ENCODE measurements at places on chromosomes 7 and 10.

GRCh38 chr10:27661514-27662286, 83.9 kb downstream of the MKX start:
- H3K27me3 ChIP-seq: peaks cover 86% of the 10 kb centered on the region
- H3K27ac ChIP-seq: no peak overlapping the region
- no peaks in the 10 kb centered on the region for H3K4me1 ChIP-seq

- no peak overlapping the region for H3K27ac ChIP-seq
- H3K27me3 ChIP-seq: no peaks in the 10 kb centered on the region
- no peak overlapping the region for H3K4me3 ChIP-seq
- no peaks in the 10 kb centered on the region for H3K36me3 ChIP-seq
- no peaks in the 10 kb centered on the region for H3K4me1 ChIP-seq
Observed at GRCh38 chr10:17316488-17317170, 88.6 kb downstream of the VIM start.

DNA sequence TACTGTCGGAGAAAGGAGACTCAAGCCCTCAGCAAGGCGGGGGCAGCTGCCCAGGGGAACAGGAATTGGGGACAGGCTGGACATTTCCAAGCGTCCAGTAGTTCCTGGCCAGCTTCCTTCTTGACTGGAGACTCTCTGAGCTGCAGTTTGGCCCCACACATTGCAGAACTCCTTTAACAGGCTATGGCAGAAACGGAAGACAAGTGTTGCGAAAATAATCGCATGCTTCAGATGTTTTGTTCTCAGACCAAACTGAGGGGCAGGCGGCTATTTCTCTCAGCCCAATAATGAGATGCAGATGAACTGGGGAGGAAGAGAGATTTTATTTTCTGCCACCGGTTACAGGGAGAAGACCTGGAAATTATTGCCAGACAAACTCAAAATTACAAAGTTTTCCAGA, 88.0 kb upstream of the PFKP start:
- H3K4me1 ChIP-seq: no peaks in the 10 kb centered on the region
- H3K27ac ChIP-seq: no peak overlapping the region
- H3K36me3 ChIP-seq: no peaks in the 10 kb centered on the region
- no peaks in the 10 kb centered on the region for H3K27me3 ChIP-seq

DNA sequence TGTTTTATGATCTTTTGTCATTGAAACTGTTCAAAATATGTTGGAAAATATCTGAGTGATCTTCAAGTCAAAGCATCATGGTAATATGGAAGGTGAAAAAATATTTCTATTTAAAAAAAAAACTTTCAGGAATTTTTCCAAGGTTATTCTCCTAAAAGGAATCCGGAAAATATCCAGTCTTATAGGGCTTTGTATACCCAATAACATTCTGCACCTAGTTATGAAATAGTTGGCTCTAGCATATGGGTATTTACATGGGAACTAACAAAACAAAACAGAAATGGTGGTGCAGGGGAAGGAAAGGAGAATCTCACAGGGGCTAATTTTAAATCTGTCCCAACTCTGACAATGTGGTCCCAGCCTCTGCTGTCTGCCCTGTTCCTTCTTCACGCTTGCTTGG, 167.1 kb upstream of the RHEB start:
- H3K4me1 ChIP-seq: peaks cover 9% of the 10 kb centered on the region
- peaks cover 3% of the 10 kb centered on the region for H3K36me3 ChIP-seq
- no peaks in the 10 kb centered on the region for H3K27me3 ChIP-seq

GRCh38 chr7:7768977-7769709, 50.7 kb upstream of the RPA3 start:
- no peaks in the 10 kb centered on the region for H3K27me3 ChIP-seq
- peaks cover 29% of the 10 kb centered on the region for H3K4me1 ChIP-seq
- no peak overlapping the region for H3K27ac ChIP-seq

DNA sequence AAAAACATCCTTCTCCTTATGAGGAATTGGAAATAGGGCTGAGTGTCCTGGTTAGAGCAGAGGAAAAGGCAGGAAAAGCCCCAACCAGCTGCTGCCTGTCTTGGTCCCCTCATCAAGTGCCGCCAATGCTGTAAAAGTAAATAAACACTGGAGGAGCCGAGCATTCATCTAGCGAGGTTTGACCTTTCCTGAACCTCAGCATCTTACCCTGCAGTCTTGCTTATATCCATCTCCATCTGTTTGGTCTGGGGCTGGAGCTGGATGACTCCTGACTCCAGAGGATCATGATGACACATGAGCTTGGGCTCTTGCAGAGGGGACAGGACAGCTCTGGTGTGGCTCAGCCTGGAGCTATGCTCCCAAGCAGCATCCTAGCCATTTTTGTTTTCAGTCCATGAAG, 501.1 kb downstream of the TNS3 start:
- no peak overlapping the region for H3K27ac ChIP-seq
- H3K4me1 ChIP-seq: no peaks in the 10 kb centered on the region
- no peak overlapping the region for H3K4me3 ChIP-seq
- H3K27me3 ChIP-seq: no peaks in the 10 kb centered on the region

- H3K36me3 ChIP-seq: no peaks in the 10 kb centered on the region
- no peak overlapping the region for H3K27ac ChIP-seq
- DNase-seq: no peak
Observed at GRCh38 chr7:30869794-30870611, 41.6 kb upstream of the AQP1 start.

DNA sequence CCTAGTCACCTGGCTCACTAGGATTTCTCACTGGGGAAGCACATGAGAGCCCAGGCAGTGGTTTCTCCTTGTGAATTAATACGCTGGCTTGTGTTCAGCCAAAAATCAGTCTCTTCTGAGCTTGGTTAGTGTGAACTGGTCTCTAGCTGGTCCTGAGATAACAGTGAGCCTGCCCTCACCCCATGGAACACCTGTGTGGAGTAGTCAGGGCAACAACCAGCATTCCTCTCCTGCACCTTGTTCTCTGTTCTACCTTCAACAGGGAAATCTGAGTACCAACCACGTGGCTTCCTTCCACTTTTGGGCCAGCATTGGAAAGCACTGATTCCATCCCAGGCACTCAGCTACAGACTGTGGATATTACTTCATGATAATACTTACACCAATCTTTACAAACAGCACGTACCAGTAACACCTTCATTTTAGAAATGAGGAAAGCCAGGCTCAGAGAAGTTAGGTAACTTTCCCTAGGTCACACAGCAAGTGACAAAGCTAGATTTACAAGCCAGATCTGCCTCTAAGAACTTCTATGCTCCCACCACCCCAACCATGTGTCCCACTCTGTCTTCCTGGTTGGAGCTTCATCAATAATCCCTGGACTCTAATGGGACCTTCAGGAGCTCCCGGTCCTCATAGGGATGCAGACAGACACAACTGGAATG, 106.6 kb downstream of the GRID1 start:
- DNase-seq: no peak
- peaks cover 36% of the 10 kb centered on the region for H3K27me3 ChIP-seq
- H3K4me1 ChIP-seq: no peaks in the 10 kb centered on the region
- peaks cover 2% of the 10 kb centered on the region for H3K36me3 ChIP-seq
- no peak overlapping the region for H3K4me3 ChIP-seq

GRCh38 chr7:134905375-134905774, 80.9 kb upstream of the AGBL3 start:
- no peak overlapping the region for H3K4me3 ChIP-seq
- H3K36me3 ChIP-seq: no peaks in the 10 kb centered on the region
- DNase-seq: no peak
- H3K4me1 ChIP-seq: no peaks in the 10 kb centered on the region

GRCh38 chr7:124633740-124634139, 131.9 kb downstream of the GPR37 start:
- H3K36me3 ChIP-seq: no peaks in the 10 kb centered on the region
- H3K27ac ChIP-seq: no peak overlapping the region
- H3K27me3 ChIP-seq: no peaks in the 10 kb centered on the region
- DNase-seq: no peak

GRCh38 chr10:116536810-116537209, 8.9 kb upstream of the PNLIP start:
- no peak for DNase-seq
- no peaks in the 10 kb centered on the region for H3K4me1 ChIP-seq
- no peak overlapping the region for H3K4me3 ChIP-seq
- H3K36me3 ChIP-seq: no peaks in the 10 kb centered on the region
- no peak overlapping the region for H3K27ac ChIP-seq

DNA sequence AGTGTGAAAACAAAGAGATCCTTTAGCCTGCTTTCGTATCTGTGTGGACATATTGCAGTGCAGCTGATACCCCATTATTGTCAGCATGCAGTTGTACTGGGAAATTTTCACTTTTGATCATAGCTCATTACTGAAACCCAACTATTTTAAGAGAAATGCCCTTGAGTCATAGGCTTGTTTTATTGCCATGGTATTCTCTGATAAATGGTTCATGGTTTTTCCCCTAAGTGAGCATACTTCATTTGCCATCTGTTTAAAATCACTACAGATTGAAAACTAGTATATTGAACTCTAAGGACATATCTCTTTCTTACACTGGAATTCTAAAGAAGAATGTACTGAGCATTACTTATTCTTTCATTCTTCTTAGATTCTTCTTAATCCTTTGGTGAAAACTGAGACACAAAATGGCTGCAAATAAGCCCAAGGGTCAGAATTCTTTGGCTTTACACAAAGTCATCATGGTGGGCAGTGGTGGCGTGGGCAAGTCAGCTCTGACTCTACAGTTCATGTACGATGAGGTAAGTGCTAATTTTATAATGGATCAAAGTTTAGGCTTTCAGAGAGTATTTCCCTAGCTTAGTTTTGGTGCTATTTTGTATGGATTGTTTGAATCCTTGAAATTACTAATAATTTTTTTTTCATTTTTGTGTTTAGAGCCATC, 63.0 kb downstream of the RALA start:
- peaks cover 12% of the 10 kb centered on the region for H3K36me3 ChIP-seq
- no peaks in the 10 kb centered on the region for H3K27me3 ChIP-seq
- H3K27ac ChIP-seq: no peak overlapping the region

- no peaks in the 10 kb centered on the region for H3K27me3 ChIP-seq
- no peaks in the 10 kb centered on the region for H3K4me1 ChIP-seq
- H3K27ac ChIP-seq: no peak overlapping the region
- no peak for DNase-seq
- no peaks in the 10 kb centered on the region for H3K36me3 ChIP-seq
- H3K4me3 ChIP-seq: no peak overlapping the region
Observed at GRCh38 chr7:33336820-33337219, 207.5 kb downstream of the BBS9 start.

GRCh38 chr10:111247781-111248389, 171.1 kb downstream of the ADRA2A start:
- no peak for DNase-seq
- no peaks in the 10 kb centered on the region for H3K36me3 ChIP-seq
- peaks cover 64% of the 10 kb centered on the region for H3K27me3 ChIP-seq
- H3K27ac ChIP-seq: no peak overlapping the region
- no peaks in the 10 kb centered on the region for H3K4me1 ChIP-seq
- no peak overlapping the region for H3K4me3 ChIP-seq

- no peak for DNase-seq
- no peak overlapping the region for H3K27ac ChIP-seq
- H3K4me1 ChIP-seq: peaks cover 6% of the 10 kb centered on the region
- H3K27me3 ChIP-seq: peaks cover 12% of the 10 kb centered on the region
- no peaks in the 10 kb centered on the region for H3K36me3 ChIP-seq
Observed at GRCh38 chr7:11343136-11343535, 369.5 kb downstream of the PHF14 start.

DNA sequence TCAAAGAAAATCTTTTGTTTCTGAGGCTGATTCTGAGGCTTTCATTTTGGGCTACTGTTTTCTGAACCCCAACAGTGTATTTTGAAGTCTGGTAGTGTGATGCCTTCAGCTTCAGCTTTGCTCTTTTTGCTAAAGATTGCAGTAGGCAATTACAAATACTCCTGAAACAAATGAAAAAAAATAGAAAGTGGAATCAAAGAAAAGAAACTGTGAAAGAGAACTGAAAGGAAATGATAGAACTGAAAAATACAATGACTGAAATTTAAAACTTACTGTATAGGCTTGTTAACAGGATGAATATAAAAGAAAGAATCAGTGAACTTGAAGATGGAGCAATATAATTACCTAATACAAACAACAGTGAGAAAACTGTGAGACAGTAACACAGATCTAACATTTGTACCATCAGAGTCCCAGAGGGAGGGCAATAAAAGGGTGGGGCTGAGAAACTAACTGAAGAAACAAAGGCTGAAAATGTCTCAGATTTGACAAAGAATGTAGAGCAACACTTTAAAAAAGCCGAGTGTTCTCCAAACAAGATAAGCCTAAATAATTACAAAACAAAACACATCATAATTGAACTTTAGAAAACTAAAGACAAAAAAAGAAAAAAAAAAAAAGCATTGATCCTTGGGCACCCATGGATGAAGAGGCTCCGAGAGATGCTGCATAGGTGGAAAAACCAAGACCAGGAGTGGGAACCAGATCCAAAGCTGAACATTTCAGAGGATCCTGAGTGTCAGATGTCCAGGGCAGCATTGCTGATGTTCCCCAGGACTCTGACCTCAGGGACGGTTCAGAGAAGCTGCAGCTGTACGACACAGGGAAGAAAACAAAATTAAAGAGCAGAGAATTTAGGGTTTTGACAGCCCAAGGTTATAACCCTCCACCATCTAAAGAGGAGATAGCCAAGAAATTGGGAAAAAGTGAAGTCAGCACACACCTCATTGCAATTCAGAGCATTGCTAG, 223.2 kb upstream of the IGFBP3 start:
- no peaks in the 10 kb centered on the region for H3K4me1 ChIP-seq
- no peak for DNase-seq
- no peaks in the 10 kb centered on the region for H3K27me3 ChIP-seq

GRCh38 chr7:155529845-155530244, 16.5 kb downstream of the CNPY1 start:
- H3K27me3 ChIP-seq: peaks cover 75% of the 10 kb centered on the region
- no peak overlapping the region for H3K27ac ChIP-seq
- no peak for DNase-seq
- peaks cover 4% of the 10 kb centered on the region for H3K36me3 ChIP-seq
- peaks cover 17% of the 10 kb centered on the region for H3K4me1 ChIP-seq
- no peak overlapping the region for H3K4me3 ChIP-seq

- no peak overlapping the region for H3K4me3 ChIP-seq
Observed at GRCh38 chr10:79196470-79197461, 128.0 kb downstream of the ZMIZ1 start.

- no peak overlapping the region for H3K27ac ChIP-seq
- no peaks in the 10 kb centered on the region for H3K4me1 ChIP-seq
- H3K27me3 ChIP-seq: no peaks in the 10 kb centered on the region
- no peaks in the 10 kb centered on the region for H3K36me3 ChIP-seq
- DNase-seq: no peak
Observed at GRCh38 chr7:52431082-52431815, 604.2 kb upstream of the POM121L12 start.

- no peak overlapping the region for H3K4me3 ChIP-seq
- peaks cover 61% of the 10 kb centered on the region for H3K27me3 ChIP-seq
- no peak overlapping the region for H3K27ac ChIP-seq
- no peaks in the 10 kb centered on the region for H3K36me3 ChIP-seq
- no peaks in the 10 kb centered on the region for H3K4me1 ChIP-seq
- no peak for DNase-seq
Observed at GRCh38 chr7:130276796-130277762, 10.4 kb downstream of the CPA2 start.

- no peak overlapping the region for H3K27ac ChIP-seq
- H3K27me3 ChIP-seq: no peaks in the 10 kb centered on the region
- no peaks in the 10 kb centered on the region for H3K4me1 ChIP-seq
- DNase-seq: no peak
- H3K4me3 ChIP-seq: no peak overlapping the region
Observed at GRCh38 chr10:59098831-59099452, 77.5 kb upstream of the PHYHIPL start.

All from central memory CD8-positive, alpha-beta T cell (primary cell).